ENCODE measurements at places on chromosomes 3 and 15.

DNA sequence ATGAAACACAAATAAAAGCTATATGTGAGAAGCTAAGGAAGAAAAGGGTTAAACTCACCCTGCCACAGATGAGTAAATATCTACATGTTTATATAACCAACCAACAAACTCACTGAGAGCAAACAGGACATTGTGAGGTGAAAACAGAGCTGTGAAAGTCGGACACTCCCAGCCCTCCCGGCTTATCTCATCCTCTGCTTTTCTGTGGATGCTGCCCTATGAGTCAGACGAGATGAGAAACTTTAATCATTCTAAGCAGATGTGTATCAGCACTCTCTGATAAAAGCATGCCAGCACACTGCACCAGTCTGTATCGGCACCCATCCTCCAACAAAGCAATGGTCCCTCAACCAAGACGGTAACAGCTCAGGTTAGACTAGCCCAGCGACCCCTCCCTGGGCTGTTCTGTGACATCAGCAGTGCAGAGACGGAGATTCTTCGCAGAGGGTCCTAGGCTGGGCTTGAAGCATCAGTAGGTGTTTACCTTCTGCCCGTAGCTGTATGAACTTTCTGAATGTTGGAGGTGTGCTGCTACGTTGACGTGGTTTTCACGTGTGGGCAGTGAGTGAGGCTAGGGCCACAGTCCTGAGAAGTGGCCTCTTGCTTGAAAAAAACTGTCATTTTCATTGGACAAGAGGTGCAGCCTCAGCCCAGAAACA is 119.8 kb upstream of the ALDH1A3 start:
- no peak for DNase-seq

DNA sequence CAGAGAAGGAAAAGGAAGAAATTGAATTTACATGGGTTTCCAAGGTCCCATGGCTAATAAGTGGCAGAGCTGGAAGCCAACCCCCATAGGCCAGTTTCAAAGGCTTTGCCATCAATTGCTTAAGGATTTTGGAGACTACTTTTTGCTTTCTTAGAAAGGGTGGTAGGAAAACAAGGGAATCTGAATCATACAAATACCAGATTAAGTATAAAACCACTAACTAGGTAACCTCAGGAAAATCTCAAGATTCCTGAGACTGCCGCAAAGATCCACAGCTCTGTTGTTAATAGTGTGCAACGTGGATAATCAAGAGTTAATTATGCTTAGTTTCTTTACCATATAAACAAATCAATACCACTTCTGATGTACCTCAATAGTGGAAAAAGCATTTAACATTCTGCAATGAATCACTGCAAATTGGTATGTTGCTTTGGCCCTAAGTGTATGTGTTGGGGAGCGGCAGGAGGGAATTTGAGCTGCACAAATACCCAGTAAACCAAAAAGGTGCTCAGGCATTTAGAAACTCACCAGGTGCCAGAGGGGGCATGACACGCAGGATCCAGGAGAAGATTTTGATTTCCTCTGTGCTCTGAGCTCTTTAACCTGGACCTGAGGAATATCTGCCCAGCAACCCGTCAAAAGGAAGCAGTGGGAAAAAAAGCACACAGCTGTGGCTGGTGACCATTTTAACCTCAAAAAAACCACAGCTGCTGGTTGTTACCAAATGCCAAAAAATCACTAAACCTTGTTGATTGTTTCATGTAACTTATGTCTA is 22.0 kb downstream of the AADAC start:
- DNase-seq = no peak

- no peak for DNase-seq
These were observed 588 bp downstream of the SLC6A1 start for GRCh38 chr3:10992943-10993728.

DNA sequence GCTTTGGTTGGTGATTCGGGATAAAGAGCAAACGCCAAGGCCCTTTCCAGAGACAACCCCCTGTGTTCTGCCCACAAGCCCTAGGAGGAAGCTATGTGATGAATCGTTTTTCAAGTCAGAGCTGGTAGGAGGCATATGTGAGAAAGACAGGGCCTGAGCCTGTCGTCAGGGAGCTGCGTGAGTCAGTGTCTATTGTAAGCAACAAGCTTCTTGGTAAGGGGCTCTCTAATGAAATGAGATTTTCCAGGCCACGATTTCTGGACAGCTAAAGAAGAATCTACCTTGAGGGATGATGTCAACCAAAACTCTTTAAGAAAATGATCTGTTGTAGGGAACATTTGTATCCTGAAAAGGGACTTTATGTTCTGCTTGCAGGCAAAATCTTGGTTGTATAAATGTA is 318.9 kb upstream of the IL12A start:
- DNase-seq = no peak

DNA sequence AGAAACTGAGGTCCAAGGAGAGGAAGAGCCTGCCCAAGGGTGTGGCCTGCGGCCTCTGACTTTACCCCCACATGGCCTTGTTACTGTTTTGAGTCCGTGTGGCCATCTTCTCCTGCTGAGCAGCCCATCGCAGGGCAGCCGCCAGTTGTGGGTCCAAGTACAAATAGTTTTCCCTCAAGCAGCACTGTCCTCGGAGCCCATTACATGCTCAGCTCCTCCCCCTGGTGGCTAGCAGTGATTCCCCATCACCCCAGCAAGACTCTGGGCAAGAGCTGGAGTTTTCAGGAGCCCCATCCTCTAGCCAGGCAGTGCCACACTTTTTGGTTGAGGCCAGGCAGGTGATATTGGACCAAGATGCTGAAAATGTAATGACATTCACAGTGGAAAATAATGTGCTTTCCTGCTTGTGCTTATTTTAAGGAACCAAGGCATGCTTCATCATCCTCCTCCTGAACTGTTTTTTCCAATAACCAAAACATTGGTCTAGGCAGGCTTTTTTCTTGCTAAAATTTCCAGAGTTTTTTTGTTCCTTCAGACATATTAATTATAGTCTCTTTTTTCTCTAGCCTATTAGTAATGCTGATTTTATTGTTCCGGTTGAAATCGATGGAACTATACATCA is 23.2 kb upstream of the VILL start:
- DNase-seq = no peak

DNA sequence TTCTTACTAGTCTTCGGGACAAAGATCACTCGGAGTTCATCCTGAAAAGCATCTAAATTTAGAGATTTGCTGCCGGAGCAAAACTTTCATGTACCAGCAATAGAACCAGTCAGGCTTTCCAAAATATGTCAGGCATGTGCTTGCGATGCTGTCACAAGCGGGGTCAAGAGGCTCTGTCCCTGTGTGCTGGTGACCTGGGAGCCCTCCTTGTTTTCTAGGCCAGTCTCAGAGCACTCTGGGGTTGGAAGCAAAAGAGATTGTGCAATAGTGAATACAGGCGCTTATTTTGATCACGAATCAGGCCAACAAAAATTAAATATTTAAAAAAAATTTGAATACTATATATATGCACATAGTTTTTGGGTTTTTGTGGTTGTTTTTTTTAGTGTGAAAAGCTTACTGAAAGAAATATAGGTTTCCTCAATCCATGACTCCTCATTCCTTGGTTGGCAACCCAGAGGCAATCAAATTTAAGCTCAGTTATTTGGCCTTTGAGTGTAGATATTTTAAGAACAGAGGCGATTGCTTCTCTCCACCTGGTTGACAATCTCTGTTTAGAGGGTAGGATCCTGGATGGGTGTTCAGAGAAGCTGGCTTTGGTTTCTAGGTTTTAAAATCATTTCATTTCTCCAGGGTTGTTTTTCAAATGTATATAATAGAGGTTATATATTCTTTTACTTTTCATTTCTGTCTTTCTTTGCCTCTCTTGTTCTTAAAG is 8.4 kb upstream of the KLHL24 start:
- DNase-seq = no peak

DNA sequence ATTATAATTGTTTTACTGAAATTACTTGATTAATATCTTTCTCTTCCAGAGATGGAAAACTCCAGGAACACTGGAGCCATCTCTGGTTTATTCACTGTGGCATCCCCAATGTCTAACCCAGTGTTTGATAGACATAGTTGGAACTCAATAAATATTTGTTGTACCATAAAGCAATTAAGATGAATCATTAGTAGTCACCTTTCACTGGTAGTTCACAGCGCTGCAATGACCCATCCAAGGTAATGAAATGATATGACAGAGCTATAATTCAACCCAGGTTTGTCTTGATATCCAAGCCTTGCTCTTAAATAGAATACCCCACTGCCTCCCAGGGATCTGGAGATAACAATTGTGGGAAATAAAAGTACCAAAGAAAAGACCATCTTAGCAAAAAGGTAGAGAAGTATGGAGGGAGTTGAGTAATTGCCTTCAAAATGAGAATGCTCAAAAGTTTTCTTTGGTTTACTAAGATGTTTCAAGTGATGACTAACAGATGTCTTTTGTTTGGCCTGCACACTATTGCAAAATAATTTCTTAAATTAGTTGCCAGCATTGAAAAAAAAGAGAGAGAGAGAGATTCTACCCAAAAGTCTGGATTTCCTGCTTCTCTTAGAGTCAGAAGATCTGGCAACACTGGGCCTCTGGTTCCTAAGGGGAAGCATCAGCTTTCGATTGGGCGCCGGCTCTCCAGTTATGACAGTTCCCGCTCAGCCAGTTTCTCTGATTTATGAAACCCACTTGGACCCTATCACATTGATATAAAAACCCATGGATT is 348.5 kb downstream of the ERC2 start:
- no peak for DNase-seq

DNA sequence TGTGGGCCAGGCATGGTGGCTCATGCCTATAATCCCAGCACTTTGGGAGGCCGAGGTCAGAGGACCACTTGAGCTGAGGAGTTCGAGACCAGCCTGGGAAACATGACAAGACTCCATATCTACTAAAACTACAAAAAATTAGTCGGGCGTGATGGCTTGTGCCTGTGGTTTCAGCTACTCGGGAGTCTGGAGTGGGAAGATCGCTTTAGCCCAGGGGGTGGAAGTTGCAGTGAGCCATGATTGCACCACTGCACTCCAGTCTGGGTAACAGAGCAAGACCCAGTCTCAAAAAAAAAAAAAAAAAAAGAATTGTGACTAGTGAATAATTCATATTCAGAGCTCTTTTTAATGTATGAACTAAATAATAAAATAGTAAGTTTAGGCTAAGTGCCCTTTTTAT is 87.8 kb upstream of the TSEN2 start:
- DNase-seq = no peak

- no peak for DNase-seq
These were observed 51.9 kb downstream of the SEMA6D start for GRCh38 chr15:47769166-47769565.

GRCh38 chr3:81033185-81033584 is 728.3 kb downstream of the GBE1 start:
- DNase-seq = no peak

- no peak for DNase-seq
These were observed 25.2 kb upstream of the C2CD4B start for GRCh38 chr15:62190274-62190673.

All from NCI-H1694 treated with DMSO at 0.1 percent for 48 hours (cell line).